ENCODE measurements at places on chromosomes 13 and 19.
A peak's percentile ranks its signal among the peaks of the same experiment; 100 is the strongest.

- DNase-seq: no peak
Observed at GRCh38 chr19:10201176-10201575, 6.4 kb upstream of the DNMT1 start.

GRCh38 chr13:25217023-25217885, 45.2 kb upstream of the AMER2 start:
- DNase-seq: no peak

DNA sequence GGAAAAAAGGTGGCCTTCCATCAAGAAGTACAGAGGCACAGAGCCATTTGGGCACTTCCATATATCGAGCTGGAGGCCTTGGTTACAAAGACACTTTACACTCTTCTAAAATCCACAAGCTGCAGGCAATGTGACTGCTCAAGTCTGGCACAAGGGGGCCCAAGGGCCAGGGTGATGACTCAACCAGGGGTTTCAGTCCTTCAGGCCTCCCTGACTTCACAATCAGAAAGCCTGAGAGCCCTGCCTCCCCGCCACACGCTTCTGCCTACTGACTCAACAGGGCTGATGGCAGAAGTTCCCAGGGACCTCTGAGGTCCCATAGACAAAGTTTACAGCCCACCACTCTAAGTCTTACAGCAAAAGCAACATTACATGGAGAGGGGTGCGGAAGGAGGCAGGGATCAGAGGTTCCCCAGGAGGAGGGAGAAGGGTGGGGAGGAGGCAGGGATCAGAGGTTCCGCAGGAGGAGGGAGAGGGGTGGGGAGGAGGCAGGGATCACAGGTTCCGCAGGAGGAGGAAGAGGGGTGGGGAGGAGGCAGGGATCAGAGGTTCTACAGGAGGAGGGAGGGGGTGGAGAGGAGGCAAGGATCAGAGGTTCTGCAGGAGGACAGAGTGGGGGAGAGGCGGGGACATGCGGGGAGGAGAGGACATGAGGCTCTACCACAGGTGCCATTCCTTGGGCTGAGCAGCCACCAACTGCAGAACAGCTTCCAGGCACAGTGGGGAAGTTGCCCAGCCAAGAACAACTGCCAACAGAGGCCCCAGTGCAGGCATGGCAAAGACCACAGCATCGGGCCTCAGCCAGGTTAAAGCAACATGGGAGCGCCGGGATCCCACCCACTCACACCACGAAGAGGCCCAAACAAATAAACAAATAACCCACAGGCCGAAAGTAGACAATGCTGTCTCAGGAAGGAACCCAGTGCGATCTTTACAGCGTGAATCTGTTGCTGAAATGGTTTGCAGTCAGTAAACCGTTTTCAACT, 52.0 kb downstream of the SLC7A1 start:
- DNase-seq: peak; percentile 64

DNA sequence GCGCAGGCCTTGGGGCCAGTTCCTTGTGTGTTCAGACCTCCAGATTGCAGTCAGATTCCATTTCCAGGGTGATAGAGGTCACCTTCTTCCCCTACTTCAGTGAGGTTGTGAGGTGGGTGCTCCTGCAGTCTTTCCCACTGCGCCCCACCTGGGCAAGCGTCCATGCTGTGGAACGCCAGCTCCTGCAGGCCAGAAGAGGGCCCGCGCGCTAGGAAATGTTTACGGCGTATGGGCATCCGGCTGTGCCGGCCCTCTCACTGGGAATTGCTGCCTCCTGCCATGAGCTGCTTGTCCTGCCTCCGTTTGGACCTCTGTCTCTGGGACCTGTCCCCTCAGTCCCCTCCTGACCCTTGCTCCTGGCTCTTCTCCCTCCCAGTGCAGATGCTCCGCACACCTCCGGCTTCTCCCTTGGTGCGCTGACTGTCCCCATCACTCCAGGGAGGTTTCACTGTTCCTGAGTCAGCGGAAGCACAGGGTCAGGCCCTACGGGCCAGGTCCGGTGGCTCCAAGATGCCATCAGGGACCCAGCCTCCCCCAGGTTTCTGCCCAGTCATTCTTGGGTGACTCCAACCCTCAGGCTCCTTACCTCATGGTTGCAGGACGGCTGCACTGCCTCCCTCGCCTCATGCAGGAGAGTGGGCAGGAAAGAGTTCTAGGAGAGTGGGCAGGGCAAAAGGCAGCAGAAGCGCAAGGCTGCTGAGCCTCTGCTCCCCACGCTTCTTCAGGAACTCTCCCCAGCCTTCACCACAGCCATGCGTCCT, 56.6 kb downstream of the SMARCA4 start:
- DNase-seq: no peak

- DNase-seq: no peak
Observed at GRCh38 chr13:95117092-95117491, 184.2 kb downstream of the ABCC4 start.

Data from activated CD4-positive, alpha-beta T cell treated with anti-CD3 and anti-CD28 coated beads, Interleukin-2, amount 50 U/mL, for 48 hours (primary cell).